ENCODE measurements at places on chromosomes 13 and 19. TPM values are rescaled to one million over a fixed set of nuclear protein-coding genes. Genes with fewer than 3 reads are reported as not detected.

The CXCL17 gene
- total RNA-seq = not detected

The CDX2 gene
- not detected for total RNA-seq

DNA sequence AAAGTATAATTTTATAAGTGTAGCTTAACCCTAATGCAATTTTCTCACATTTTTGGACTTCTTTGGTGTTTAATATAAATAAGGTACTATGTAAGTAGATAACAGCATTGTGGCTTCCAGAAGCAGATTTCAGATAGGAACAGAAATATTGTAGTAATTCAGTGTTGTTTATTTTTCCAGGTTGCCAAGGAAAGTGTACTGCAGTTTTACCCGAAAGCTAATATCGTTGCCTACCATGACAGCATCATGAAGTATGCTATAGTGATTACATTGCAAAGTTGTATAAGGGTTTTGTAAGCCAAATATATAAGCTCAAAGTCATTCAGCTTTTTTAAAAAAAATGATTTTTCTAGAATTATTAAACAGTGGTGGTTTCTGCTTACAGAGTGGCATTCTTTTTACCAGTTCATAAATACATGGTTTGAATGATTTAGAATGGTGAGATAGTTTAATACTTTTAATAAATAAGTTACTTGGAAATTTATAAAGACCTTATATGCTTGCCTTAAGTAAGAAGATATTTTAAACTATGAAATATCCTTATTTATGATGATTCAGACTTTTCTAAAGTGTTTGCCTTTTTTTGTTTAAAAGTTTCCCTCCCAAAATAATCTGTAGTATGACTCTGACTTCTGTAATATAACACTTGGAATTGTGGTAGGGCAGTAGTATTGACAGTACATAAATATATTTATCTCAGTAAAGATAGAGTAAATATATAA is 3.7 kb downstream of the UBA2 start:
- DNase-seq = no peak

The ICAM3 gene
- total RNA-seq = 1.1 TPM

DNA sequence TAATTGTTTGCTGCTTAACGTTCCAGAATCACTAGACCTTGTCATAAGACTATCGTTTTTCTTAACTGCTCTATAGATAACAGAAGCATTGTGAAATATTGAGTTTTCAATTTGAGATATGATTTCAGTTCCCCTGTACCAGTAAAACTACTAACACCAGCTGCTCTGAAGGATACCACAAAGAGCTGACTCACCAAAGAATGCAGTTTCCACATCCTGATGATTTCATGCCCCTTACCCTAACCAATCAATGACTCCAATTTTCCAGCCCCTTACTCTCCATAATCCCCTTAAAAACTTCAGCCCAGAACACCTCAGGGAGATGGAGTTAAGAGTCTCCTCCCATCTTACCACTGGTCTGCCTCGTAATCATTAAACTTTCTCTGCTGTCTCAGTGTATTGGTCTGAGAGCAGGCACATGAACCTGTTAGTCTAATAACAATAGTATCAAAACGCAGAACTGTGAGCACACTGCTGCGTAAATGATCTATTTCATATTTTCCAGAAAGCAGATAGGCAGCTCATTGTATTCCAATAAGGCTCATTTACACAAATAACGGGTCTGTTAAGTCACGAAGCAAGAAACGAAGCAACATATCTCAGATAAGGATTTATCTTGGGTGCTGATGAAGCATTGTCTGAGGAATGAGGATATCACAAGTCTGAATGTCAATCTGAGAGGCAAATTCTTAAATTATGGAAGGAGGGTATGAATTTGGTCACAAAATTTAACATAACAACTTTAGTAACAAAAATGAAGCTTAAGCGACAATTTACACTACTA is 14.1 kb upstream of the CCNA1 start:
- DNase-seq = no peak

DNA sequence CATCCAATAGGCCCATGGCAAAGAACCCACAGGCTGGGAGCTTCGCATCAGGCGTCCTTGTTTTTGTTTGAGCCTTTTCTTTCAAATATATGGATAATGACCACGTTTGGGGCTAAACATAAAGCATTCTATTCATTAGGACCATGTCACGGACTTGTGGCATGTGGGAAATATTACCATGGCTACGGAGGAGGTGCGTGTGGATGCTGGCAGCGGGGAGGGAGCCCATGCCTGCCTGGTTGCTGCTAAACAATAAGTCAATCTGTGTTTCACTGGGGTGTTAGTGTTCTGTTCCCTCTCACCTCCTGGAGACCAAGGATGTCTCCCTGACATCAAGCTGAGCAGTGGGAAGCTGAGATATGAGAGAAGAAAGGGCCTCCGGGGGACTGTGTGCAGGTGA is 121.1 kb downstream of the IRS2 start:
- no peak for DNase-seq

DNA sequence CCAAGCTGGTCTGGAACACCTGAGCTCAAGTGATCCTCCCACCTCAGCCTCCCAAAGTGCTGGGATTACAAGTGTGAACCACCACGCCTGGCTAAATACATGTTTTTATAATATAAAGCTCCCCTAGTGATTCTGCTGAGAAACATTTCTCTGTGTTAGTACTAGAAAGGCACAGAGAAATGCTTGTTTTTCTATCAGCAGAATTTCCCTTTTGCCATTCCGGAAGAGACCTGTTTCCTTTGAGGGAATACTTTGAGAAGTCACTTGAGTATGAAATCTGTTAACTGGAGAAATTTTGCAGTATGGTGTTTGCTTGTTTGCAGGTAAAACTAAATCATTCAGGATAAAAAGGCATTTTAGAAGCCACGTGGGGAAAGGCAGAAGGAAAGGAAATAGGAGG is 4.4 kb upstream of the NLRP12 start:
- DNase-seq = no peak

DNA sequence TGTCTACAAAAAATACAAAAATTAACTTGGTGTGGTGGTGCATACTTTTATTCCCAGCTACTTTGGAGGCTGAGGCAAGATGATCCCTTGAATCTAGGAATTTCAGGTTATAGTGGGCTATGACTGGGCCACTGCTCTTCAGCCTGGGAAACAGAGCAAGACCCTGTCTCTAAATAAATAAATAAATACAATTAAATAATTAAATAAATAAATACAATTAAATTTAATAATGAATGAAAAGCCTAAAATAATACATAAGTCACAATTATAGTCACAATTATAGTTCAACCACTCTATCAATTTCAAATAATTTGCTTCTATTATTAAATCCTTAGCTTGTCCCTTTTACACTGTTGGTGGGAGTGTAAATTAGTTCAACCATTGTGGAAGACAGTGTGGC is 146.4 kb upstream of the RFC3 start:
- no peak for DNase-seq

Measured in cerebellum (tissue), 4 donors.